ENCODE measurements at places on chromosomes 1 and 21.

GRCh38 chr1:206098242-206098919 lies 18.8 kb downstream of the AVPR1B start:
- DNase-seq, result no peak

DNA sequence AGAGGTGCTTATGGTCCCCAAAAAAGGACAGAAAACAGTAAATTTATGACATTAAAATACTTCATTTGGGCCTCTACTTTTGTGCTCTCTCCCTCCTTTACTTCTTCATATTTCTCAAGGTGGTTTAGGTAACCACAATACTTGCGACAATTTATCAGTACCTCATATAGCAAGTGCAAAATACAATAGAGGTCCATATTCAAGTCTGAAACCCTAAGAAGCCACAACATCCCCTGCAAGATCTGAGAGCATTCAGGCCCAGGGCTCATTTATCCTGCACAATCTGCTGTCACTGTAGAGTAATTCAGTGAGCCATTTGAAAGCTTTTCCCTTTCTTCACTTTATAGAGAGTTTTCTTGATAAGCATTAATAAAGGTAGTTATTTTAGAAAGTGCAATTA lies 24.2 kb upstream of the ATP6V1G3 start:
- no peak for DNase-seq

DNA sequence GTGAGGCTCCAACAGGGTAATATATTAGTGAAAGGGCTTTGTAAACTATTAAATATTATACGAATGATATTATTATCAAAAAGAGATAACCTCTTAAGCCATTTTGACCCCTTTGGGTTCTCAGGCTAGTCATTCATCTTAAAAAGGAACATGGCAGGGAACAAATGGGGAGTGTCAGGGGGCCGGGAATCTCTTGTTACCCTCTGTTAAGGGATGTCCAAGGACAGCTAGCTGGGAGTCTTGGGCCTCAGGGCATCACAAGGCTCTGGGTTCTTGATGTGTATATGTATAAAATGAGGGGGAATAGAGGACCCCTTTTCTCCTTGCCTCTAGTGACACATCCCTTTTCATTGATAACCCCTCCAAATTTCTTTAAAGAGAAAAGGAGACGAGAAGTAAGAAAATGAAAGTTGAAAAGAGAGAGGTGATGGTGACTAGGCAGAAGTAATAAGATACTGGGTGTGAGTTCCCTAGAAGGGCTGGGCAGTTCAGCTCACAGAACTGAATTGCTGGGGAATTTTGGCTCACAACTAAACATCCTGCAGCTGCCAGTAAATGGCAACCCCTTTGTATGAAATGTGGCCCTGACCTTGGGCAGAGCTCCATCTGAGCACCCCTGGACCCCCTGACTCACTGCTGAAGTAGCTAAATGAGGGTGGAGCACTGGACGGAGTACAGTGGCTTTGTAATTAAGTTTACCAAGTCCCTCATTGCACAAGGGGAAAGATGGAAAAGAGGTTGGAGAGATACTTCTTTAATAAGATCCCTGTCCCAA lies 20.0 kb upstream of the ZNF326 start:
- DNase-seq, result no peak

GRCh38 chr1:6468729-6469461 lies 2.9 kb upstream of the TNFRSF25 start:
- DNase-seq, result no peak

DNA sequence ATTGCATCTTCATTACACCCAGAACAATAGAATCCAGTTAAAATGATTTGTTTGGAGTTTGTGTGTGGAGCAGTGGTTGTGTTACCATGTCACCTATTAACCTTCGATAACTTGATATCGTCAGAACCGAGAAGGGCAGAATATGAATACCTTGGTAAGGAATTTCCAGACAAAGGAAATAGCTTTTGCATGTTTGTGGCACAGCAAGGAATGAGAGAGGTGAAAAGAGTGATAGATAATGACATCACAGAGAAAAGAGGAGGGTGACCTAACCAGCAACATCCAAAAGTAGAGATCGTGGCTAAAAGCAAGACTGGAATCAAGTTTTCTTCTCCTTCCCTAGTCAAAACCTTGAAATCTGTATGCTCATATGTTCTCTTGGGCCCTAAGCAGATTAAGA lies 244.6 kb upstream of the NEGR1 start:
- no peak for DNase-seq

DNA sequence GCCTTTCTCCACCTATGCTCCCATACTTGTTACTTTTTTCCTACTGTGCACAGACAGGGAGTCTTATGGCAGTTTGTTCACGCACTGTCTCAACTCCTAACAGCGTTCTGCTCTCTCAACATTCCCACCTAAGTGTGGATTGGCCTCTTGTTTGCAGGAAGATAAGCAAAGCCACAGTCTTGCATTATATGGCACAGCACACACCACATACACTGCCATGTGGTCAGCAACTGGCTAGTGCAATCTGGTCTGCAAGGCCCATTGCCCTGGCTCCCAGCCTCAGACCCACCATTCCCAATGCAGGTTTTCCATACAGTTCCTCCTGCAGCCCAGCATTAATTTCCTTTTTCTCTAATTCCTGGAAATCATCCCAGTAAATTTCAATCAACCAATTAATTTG lies 38.3 kb upstream of the LAMC2 start:
- no peak for DNase-seq

DNA sequence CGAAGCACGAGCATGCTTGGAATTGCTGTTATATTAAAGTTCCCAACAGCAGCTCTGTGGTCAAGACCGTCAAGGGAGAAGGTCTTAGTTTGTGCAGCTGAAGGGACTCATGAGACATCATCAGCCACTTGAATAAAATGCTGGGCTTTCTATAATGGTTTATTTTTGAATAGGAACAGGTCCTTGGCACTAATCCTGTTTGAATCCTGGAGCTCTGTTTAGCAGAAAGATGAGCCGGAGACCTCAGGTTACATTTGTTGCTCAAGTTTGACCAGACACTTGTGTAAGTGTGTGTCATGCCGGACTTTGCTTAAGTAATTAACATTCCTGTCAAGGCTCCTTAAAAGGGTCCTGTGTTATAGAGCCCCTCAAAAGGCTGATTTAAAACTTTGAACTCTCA lies 186.5 kb downstream of the ROR1 start:
- no peak for DNase-seq

DNA sequence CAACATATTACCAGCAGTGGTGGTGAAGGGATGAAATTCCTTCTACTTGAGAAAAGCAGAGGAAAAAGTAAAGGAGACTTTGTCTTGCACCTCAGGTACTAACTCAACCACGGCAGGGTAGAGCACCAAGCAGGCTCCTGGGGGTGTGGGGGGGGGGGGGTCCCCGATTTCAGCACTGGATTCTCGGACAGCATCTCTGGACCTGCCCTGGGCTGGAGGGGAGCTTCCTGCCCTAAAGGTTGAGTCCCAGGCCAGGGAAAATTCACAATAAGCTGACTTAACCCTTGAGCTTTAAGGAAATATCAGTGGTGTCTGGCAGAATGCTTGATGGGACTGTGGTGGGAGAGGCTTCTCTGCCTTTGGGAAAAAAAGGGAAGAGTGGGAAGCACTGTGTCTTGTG lies 233.2 kb upstream of the CXADR start:
- no peak for DNase-seq

GRCh38 chr1:200359610-200360163 lies 50.1 kb downstream of the ZNF281 start:
- no peak for DNase-seq

GRCh38 chr1:81678779-81679178 lies 122.0 kb upstream of the ADGRL2 start:
- DNase-seq, result no peak

DNA sequence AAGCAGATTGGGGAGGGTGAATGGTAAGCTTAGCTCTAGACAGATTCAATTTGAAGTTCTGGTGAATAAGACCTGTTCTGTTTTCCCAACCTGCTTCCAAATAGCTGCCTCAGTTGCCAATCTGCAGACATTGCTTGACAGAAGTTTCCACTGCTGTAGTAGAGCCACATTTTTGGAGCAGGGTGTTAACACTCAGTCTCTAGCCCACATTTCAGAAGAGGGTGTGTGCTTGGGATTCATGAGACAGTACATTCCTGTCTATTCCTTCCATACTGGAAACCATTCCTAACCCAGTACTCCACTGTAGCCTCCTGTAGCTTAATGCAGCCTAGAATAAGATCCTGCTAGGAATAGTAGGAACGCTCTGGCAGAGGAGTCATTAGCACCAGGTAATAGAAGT lies 450.5 kb downstream of the NUF2 start:
- no peak for DNase-seq

DNA sequence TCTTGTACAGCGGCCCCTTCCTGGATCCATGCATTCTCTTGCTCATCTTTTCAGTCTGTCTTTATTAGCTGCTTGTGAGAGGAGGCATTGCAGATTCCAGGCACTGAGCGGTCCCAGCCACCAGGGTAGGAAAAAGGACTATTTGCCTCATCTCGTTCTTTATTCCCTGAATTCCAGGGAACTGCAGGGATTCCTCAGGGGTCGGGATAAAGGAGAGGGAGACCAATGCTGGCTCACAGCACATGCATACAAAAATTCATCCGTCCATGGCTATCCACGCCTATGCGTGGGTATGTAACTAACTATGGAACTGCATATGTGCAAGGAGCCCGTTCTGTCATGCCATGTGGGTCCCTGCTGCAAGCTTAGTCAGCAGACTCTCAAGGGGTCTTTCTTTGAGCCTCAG lies 879 bp upstream of the PLPPR5 start:
- no peak for DNase-seq

GRCh38 chr1:1956101-1956500 lies 37.0 kb upstream of the TMEM52 start:
- no peak for DNase-seq

- no peak for DNase-seq
Measured at GRCh38 chr1:192808163-192808517, 699 bp upstream of the RGS2 start.

Data from muscle of back (tissue), 13 donors.